ENCODE measurements at places on chromosomes 13 and 19.

- peak; percentile 60 for DNase-seq
Observed at GRCh38 chr19:17090583-17090982, 15.0 kb downstream of the MYO9B start.

GRCh38 chr13:71477735-71478134 is 389.3 kb downstream of the DACH1 start:
- no peak for DNase-seq

GRCh38 chr13:99417201-99418102 is 83.8 kb upstream of the TM9SF2 start:
- DNase-seq, result no peak

GRCh38 chr19:48757089-48757675 is 1.9 kb downstream of the FGF21 start:
- no peak for DNase-seq

GRCh38 chr19:30621326-30621920 is 249.2 kb downstream of the ZNF536 start:
- no peak for DNase-seq

DNA sequence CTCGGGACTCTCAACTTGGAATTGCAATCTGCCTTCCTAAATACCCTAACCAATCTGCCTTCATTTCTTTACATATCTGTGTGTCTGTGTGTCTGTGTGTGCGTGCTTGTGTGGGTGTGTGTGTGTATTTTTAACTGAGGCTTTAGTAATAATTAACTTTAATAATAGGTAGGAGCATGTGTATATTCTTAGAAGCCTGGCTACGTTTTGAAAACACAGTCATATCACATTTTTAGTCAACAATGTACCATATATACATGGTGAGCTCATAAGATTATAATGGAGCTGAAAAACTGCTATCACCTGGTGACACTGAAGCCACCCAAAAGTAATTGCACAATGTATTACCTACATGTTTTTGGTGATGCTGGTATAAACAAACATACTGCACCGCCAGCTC is 65.4 kb upstream of the ATXN8OS start:
- no peak for DNase-seq

- DNase-seq, result no peak
Observed at GRCh38 chr19:55441692-55442321, 1.3 kb downstream of the SHISA7 start.

- no peak for DNase-seq
Observed at GRCh38 chr13:85141401-85141800, 657.8 kb downstream of the SLITRK6 start.

- no peak for DNase-seq
Observed at GRCh38 chr19:41533671-41534215, 42.2 kb upstream of the CEACAM21 start.

DNA sequence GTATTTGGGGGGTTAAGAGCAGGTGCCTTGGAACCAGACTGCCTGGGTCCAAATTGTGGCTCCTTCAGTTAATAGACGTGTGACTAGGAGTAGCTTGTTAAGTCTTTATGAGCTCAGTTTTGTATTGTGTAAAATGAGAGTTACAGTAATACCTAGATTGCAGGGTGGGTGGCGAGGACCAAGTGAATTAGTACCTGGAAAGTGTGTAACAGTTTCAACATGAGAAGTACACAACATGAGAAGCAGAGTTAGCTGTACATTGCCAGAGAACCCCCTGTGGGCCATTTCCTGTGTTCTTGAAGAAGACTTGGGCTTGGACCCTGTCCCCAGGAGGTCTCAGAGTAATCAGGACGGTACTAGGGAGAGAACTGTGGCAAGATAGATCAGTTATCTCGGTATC is 36.8 kb downstream of the PPP2R1A start:
- DNase-seq, result no peak

GRCh38 chr19:390386-391206 is 18.4 kb downstream of the C2CD4C start:
- DNase-seq, result no peak

GRCh38 chr19:3768015-3768747 is 3.8 kb downstream of the RAX2 start:
- no peak for DNase-seq

DNA sequence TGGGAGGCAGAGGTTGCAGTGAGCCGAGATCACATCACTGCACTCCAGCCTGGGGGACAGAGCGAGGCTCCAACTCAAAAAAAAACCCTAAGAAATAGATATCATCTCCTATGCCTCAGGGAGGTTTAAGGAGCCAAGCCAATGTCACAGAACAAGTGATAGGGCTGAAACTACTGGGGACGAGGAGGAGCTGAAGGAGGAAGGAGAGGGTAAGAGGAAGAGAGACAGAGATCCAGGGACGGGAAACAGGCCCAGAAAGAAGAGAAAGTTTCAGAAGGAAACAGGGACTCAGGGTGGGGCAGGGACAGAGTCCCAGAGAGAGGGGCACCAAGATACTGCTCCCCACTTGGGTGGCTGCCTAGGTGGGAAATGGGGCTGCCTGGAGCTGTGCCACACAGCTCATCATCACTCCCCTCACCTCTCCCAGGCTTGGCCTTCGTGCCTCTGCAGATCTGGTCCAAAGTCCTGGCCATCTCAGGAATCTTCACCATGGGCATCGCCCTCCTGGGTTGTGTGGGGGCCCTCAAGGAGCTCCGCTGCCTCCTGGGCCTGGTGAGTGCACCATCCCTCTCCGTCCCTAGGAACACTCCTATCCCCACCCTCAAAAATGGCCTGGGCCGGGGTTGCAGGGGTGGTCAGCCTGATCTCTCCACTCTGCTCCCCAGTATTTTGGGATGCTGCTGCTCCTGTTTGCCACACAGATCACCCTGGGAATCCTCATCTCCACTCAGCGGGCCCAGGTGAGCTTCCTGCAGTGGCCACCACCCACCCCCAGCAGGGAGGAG is 1.5 kb downstream of the CD37 start:
- DNase-seq, result no peak

DNA sequence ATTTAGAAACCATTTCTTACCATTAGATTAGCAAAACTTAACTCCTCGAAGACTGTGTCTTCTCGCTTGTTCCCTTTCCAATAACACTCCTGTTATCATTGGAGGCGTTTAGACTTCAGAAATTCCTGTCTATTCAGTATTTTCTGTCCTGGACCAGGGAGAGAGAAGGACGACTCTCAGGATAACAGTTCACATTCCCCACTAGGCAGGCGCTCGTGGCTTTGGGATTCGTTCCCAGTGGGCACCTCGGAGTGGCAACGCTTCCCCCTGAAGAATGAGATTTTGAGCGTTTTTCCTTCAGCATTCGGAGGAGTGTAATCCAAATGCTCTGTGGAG is 429 bp upstream of the ZNF225 start:
- DNase-seq, result no peak
